Heart left ventricle (tissue), 16 donors: ENCODE measurements at places on chromosomes 4 and X.

DNA sequence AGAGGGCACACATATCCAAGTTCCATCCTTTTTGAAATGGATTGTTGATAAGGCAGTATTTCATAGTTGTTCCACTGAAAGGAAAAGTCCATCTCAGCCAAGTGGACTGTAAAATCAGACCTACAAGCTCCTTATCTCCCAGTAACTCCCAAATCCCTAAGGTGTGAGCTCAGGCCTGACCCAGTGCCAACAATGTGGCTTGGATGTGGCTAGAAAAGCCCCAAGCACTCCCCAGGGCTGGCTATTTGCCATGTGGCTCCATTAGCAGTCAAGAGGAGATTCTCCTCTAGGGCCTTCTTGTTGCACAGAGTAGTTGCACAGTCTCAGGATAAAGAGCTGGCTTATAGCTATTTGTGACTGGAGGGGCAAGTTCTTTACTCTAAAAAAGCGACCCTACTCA is 25.0 kb upstream of the DGKK start:
- no peak for DNase-seq

DNA sequence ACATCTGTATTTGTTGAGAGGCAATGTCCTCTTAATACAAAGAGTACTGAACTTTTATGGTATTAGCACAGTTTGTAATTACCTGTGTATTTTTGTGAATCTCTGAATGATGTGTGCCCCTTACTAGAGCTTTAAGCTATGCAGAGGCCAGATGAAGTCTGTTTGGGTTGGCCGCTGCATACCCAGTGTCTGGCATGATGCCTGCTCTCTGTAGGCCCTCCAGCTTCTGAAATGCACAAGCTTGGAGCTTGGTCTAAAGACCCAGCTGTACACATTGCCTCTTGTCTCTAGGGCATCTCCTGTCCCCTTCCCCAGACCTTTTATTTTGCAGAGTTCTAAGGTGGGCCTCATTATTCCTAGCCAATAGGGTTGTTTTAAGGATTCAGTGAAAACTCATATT is 68.6 kb downstream of the CDS1 start:
- DNase-seq, result no peak

DNA sequence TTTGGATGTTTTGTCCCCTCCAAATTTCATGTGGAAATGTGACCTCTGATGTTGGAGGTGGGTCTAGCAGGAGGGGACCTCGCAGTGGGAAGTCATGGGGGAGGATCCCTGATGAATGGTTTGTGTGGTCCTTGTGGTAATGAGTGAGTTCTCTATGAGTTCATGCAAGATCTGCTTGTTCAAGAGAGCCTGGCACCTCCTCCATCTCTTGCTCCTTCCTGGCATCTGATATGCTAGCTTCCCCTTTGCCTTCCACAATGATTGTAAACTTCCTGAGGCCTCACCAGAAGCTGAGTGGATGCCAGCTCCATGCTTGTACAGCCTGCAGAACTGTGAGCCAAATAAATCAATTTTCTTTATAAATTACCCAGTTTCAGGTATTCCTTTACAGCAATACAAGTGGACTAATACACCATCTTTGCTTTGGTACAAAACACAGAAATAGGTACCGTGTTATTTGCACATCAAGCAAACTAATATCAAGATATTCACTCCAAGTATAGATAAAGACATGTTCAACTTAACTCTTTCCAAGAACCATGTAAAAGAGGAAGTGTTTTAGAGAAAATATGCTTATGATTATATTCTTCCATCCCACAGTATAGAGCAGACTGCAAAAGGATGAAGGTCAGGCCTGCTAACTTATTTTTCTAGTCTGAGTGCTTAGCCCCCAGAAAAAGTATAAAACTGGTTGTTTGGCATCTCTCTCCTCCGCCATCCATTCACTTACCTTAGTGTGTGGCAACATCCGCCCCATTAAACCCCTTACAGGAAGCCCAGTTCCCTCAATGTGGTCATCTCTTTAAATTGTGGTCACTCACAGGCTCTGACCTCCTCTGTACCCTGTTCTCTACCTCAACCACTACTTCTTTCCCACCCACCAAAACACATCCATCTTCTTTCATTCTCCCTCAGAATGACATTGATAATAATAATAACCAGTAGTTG is 6.7 kb downstream of the ARAP2 start:
- DNase-seq, result no peak

- no peak for DNase-seq
Observed at GRCh38 chr4:183257808-183258207, 62.3 kb downstream of the CLDN22 start.

DNA sequence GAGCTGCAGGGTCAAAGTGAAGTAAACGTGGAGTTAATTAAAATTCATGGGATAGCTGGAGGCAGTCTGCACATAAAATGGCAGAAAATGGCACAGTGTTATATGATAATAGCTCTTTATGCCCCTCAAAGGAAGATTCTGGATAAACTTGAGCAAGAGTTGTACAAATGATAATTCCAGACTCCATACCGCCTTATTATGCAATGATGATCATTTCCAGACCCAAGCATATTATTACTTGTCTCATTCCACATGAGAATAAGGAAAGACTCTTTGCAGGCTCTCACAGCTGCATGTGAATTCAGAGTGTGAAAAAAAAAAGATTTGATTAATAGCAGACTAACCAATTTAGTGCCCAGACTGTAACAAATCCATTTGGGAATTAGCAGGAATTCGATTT is 105.4 kb downstream of the STK32B start:
- no peak for DNase-seq

GRCh38 chr4:117957571-117957970 is 76.7 kb upstream of the NDST3 start:
- no peak for DNase-seq
